ENCODE measurements at places on chromosomes 2 and 18.

GRCh38 chr2:143142598-143142997 lies 13.4 kb downstream of the ARHGAP15 start:
- DNase-seq = no peak

GRCh38 chr2:65275141-65275915 lies 47.7 kb downstream of the ACTR2 start:
- DNase-seq = no peak

GRCh38 chr2:174597009-174597344 lies 627 bp downstream of the WIPF1 start:
- DNase-seq = no peak

- no peak for DNase-seq
Measured at GRCh38 chr2:222577341-222577740, 78.6 kb downstream of the FARSB start.

DNA sequence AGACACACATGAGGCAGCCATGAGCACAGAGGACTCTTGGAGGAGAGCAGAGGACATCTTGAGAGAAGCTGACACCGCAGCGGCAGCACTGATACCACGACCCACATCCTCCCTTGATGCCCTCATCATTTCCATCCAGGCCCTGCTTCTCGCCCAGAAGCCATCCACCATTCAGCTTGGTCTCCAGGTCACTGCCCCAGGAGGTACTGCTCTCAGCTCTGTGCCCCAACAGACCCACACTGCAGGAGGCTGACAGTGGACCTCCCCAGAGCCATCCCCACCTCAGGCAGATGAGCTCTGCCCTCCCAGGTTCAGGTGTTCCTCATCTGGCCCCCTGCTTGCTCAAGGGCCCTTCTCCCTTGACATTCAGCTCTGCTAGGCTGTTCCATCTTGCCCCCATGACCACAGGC lies 74.9 kb downstream of the ACKR3 start:
- DNase-seq = peak; percentile 34

DNA sequence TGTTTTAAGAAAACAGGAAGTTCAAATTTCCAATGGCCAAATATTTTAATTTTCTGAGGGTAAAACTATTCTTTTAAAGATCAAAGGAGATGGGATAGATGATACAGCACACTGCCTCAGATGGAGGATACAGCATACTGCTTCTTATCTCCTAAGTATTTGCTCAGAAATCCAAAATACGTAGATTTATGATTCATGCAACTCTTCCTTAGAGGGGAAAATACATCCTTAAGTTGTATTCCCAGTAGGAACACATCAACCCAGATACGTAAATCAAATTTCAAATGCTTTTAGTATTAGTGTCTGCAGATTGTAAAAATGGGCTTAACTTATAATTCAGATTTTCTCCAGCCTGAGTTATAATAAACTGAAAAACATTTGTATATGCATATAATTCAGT lies 235.2 kb downstream of the ZNF385B start:
- no peak for DNase-seq

Measured in sciatic nerve (tissue), 2 donors.